ENCODE measurements at places on chromosomes 4 and X.

DNA sequence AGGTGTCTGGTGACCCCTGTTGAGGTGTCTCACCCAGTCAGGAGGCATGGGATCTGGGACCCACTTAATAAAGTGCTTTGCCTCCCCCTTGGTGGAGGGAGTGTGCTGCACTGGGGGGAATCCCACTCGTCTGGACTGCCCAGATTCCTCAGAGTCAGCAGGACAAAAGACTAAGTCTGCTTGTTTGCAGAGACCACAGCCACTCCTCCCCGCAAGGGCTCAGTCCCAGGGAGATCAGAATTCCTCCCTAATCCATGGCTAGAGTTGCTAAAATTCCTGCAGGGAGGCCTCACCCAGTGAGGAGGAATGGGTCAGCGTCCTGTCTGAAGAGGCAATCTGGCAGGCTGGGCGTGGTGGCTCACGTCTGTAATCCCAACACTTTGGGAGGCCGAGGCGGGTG lies 442.2 kb downstream of the PABPC4L start:
- H3K27ac ChIP-seq = no peak overlapping the region
- H3K4me1 ChIP-seq = no peaks in the 10 kb centered on the region
- no peak overlapping the region for H3K4me3 ChIP-seq
- no peaks in the 10 kb centered on the region for H3K36me3 ChIP-seq
- DNase-seq = no peak
- no peaks in the 10 kb centered on the region for H3K27me3 ChIP-seq

DNA sequence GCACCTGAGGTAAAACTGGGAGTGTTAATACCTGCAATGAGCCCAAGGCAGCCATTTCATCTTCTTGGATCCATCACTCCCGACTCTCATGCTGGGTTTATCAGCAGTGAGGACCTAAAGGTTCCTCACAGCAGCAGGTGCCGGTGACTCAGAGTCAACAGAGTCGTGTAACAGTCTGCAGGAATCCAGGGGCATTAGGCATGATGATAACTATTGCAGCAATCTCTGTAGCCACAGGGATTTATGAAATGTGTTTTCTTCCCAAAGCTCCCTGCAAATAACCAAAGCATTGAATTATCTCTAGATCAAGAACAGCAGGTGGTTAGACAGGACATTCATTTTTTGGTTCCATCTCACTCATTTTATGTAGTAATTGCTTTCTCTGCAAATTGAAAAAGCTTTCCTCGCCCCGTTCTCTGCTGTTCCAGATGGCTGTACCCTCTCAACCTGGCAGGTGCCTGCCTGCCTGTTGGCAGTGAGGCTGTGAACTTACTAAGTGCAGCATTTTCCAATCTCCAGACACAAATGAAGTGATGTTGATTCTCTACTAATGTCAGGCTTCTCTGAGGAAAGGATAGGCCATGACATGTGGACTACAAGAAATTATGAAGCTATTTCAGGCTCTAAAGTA lies 48.1 kb upstream of the TSPAN7 start:
- H3K36me3 ChIP-seq = no peaks in the 10 kb centered on the region
- no peaks in the 10 kb centered on the region for H3K4me1 ChIP-seq
- H3K27ac ChIP-seq = no peak overlapping the region
- DNase-seq = no peak
- H3K4me3 ChIP-seq = no peak overlapping the region
- H3K27me3 ChIP-seq = no peaks in the 10 kb centered on the region

DNA sequence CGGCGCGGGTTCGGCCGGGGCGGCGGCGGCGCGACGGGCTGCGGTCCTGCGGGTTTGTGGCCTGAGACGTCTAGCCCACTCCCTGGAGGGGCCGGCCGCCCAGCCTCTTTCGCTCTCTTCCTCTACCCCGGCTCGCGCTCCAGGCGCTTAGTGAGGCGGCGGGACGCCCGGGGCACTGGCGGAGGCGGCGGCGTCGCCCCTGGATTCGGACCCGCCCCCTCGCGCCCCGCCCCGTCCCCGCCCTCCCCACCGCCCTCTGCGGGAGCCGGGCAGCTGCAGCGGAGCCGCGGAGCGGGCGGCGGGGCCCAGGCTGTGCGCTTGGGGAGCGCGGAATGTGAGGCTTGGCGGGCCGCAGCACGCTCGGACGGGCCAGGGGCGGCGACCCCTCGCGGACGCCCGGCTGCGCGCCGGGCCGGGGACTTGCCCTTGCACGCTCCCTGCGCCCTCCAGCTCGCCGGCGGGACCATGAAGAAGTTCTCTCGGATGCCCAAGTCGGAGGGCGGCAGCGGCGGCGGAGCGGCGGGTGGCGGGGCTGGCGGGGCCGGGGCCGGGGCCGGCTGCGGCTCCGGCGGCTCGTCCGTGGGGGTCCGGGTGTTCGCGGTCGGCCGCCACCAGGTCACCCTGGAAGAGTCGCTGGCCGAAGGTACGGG lies at the start of gene BMP2K:
Gene BMP2K, plus strand, starts transcription at position 272 of the 650 bp plus-strand sequence. Its CDS starts 194 bp downstream, at position 466.
- no peaks in the 10 kb centered on the region for H3K27me3 ChIP-seq
- H3K36me3 ChIP-seq = no peaks in the 10 kb centered on the region
- DNase-seq = peak; percentile 87

DNA sequence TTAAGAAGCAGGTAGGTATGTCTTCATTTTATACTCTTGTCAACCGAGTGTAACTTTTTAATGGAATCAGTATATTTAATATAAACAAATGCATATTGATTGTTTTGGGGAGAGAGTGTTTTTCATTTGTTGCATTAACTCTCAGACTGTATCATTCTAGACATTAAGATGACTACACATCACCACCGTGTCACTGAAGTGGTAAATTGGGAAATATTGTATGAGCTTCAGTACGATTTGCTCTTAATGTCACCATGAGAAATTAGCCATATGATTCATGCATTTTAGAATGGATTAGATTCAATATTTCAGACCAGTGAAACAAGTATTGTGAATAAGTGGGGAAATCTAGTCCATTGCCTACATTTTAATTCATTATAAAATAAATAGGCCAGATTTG lies 9.7 kb upstream of the MFAP3L start:
- H3K27me3 ChIP-seq = no peaks in the 10 kb centered on the region
- H3K4me3 ChIP-seq = no peak overlapping the region
- H3K4me1 ChIP-seq = no peaks in the 10 kb centered on the region

- H3K27ac ChIP-seq = no peak overlapping the region
- no peaks in the 10 kb centered on the region for H3K36me3 ChIP-seq
- no peaks in the 10 kb centered on the region for H3K27me3 ChIP-seq
Measured at GRCh38 chr4:109803924-109804571, 2.2 kb upstream of the CFI start.

- H3K4me3 ChIP-seq = no peak overlapping the region
- H3K4me1 ChIP-seq = peaks cover 11% of the 10 kb centered on the region
- H3K27ac ChIP-seq = no peak overlapping the region
- H3K27me3 ChIP-seq = no peaks in the 10 kb centered on the region
- DNase-seq = no peak
Measured at GRCh38 chr4:34720571-34720970, 1523.7 kb downstream of the ARAP2 start.

- DNase-seq = no peak
- H3K4me3 ChIP-seq = no peak overlapping the region
- no peaks in the 10 kb centered on the region for H3K27me3 ChIP-seq
- H3K36me3 ChIP-seq = no peaks in the 10 kb centered on the region
- no peaks in the 10 kb centered on the region for H3K4me1 ChIP-seq
Measured at GRCh38 chrX:68669871-68670270, 22.4 kb downstream of the STARD8 start.

- DNase-seq = no peak
- H3K27ac ChIP-seq = no peak overlapping the region
- H3K4me3 ChIP-seq = no peak overlapping the region
- H3K27me3 ChIP-seq = no peaks in the 10 kb centered on the region
- H3K36me3 ChIP-seq = no peaks in the 10 kb centered on the region
- no peaks in the 10 kb centered on the region for H3K4me1 ChIP-seq
Measured at GRCh38 chr4:15983610-15984009, 20.6 kb upstream of the FGFBP2 start.

DNA sequence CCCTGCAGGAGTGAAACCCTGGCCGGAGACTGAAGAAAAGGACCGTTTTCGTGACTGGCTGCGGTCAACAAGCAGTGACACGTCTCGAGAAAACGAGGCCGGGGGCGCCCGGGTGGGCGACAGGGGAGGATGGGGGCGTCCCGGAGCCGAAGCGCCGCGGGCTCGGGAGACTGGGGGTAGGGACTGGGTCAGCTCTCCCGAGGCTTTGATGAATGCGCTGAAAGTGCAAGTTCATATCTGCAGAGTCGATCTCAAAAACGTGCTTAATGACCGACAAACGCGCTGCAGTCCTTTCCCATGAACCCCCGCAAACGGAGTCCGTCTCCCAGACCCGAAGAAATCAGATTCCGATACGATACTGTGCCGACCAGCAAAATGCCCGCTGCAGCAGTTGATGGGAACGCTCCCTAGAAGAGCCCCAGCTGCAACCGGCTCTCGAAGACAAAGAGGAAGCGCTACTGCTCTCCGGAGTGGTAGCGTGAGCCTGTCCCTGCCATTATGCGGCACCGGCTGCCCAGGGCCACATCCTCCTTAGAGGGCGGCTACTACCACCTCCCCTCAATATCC lies 806 bp upstream of the CD99L2 start:
- H3K36me3 ChIP-seq = no peaks in the 10 kb centered on the region
- no peaks in the 10 kb centered on the region for H3K27me3 ChIP-seq
- peaks cover 8% of the 10 kb centered on the region for H3K4me1 ChIP-seq
- H3K4me3 ChIP-seq = peak overlapping the region; percentile 71
- peak overlapping the region; percentile 80 for H3K27ac ChIP-seq

- DNase-seq = no peak
- no peak overlapping the region for H3K27ac ChIP-seq
- H3K36me3 ChIP-seq = no peaks in the 10 kb centered on the region
- peaks cover 13% of the 10 kb centered on the region for H3K4me1 ChIP-seq
- peaks cover 52% of the 10 kb centered on the region for H3K27me3 ChIP-seq
- peak overlapping the region; percentile 52 for H3K4me3 ChIP-seq
Measured at GRCh38 chr4:48483777-48484493, 792 bp downstream of the SLC10A4 start.

- peak overlapping the region; percentile 95 for H3K4me3 ChIP-seq
- H3K36me3 ChIP-seq = no peaks in the 10 kb centered on the region
- peaks cover 40% of the 10 kb centered on the region for H3K4me1 ChIP-seq
- peaks cover 15% of the 10 kb centered on the region for H3K27me3 ChIP-seq
- no peak for DNase-seq
Measured at GRCh38 chr4:186725469-186726425, 2.1 kb upstream of the FAT1 start.

GRCh38 chrX:15167826-15168225 lies 102.1 kb downstream of the ASB9 start:
- DNase-seq = no peak
- no peaks in the 10 kb centered on the region for H3K36me3 ChIP-seq
- H3K27me3 ChIP-seq = no peaks in the 10 kb centered on the region
- no peaks in the 10 kb centered on the region for H3K4me1 ChIP-seq

GRCh38 chr4:121564840-121565375 lies 131.9 kb downstream of the ANXA5 start:
- no peaks in the 10 kb centered on the region for H3K4me1 ChIP-seq
- DNase-seq = no peak
- H3K27ac ChIP-seq = no peak overlapping the region

- H3K27me3 ChIP-seq = no peaks in the 10 kb centered on the region
- no peaks in the 10 kb centered on the region for H3K4me1 ChIP-seq
- DNase-seq = no peak
- no peak overlapping the region for H3K27ac ChIP-seq
- H3K4me3 ChIP-seq = no peak overlapping the region
Measured at GRCh38 chrX:74465424-74465823, 44.1 kb downstream of the SLC16A2 start.

DNA sequence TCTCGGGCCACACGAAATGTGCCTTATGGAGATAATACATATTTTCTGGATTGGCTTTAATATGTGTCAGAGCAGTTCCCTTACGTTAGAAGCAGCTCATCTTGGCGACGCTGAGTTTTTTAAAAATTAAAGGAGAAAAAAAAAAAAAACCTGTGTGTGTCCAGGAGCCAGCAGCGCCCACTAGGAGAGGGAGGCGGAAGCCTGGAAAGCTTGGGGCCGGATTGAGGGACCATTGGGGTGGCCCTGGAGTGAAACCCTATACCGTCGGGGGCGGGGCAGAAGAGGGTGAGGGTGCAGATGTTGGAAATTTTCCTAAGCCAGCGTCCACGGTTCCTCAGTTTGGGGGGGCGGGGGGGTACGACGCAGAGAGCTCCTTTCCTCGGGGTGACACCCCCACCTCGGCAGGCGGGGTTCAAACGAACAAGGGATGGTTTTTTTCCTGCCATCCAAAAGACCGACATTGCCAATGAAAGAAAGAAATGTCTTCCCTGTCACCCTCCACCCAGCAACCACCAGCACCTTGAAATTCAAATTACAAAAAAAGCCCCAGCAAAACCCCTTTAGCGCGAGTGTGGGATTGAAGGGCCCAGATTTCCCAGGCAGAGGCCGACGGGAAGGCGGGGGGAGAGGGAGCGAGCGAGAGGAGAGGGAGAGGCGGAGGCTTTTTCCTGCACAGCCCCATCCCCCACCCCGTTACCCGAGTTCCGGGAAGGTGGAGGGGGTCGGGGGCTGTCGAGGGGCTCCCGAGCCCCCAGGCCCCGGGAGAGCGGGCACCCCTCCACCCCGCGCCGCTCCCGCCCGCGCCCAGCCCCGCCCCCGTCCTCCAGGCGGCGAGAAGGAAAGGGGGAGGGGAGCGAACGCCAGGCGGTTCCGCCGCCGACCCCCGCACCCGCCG lies 859 bp downstream of the SMARCA1 start:
- no peaks in the 10 kb centered on the region for H3K27me3 ChIP-seq
- no peaks in the 10 kb centered on the region for H3K36me3 ChIP-seq
- no peak for DNase-seq
- H3K27ac ChIP-seq = peak overlapping the region; percentile 69

GRCh38 chr4:2042204-2042946 lies 16.8 kb upstream of the NAT8L start:
- peaks cover 75% of the 10 kb centered on the region for H3K27me3 ChIP-seq
- H3K36me3 ChIP-seq = no peaks in the 10 kb centered on the region
- H3K4me3 ChIP-seq = peak overlapping the region; percentile 63
- DNase-seq = peak; percentile 67

DNA sequence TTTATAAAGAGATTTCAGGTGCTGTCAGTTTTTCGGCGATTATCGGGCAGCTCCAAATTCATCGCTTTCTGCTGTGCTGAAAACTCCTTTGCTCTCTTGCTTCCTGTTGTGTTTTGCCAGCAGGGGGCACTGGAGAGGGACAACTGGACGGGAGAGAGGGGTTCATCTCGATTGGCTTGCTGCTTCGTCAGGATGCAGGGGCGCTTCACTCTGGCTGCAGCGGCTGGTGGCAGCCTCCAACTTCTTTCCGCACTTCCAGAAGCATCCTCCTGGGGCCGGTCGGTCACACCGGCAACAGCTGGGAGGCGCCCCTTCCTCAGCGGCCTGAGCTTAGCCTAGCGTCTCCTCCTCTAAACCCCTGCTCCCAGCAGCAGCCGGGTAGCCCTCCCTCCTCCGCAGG lies 29.5 kb downstream of the MSL3 start:
- H3K4me3 ChIP-seq = peak overlapping the region; percentile 22
- peak; percentile 65 for DNase-seq
- H3K36me3 ChIP-seq = no peaks in the 10 kb centered on the region
- H3K27me3 ChIP-seq = no peaks in the 10 kb centered on the region
- H3K4me1 ChIP-seq = no peaks in the 10 kb centered on the region

Measured in suprapubic skin (tissue), 4 donors.